Bone marrow (tissue), 2 donors: ENCODE measurements at places on chromosomes 4 and X.

DNA sequence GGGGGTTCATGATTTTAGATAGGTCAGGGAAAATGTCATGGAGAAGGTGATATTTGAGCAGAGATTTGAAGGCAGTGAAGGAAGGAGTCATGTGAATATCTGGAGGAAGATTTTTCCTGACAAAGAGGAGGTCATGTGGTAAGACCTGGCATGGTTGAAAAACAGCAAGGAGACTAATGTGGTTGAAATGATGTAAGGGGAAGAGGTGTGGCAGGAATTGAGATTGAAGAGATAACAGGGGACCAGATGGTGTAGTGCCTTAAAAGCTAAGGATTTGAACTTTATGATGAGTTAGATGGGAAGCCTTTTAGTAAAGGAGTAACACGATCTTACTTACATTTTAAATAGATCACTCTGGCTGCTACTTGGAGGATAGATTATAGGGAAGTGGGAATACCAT is 210.9 kb downstream of the RTL9 start:
- DNase-seq, result no peak

DNA sequence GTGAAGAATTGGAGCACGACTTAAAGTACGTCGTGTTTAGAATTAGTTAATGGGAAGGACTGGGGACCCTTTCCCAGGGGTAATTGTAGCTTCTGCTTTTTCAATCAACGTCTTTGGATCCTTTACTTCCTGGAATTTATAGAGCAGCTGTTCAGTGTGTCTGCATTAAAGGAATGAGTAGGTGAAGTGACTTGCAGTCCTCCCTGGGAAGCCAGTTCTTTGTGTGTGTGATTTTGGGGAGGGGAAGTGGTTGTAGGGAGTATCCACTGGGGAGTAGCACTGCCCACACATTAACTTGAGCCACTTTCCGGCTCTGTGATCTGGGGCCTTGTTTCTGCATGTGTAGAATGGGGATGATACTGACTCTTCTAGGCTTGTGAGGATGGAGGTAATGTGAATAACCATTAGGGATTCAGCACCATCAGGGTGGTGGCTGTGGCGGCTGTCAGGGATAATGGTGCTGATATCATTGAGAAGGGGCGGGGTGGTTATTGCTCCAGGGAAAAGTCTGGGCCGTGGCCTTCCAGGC is 54.7 kb downstream of the TMEM131L start:
- no peak for DNase-seq

- no peak for DNase-seq
Observed at GRCh38 chrX:133497356-133497755, 82.1 kb upstream of the GPC4 start.

- DNase-seq, result no peak
Observed at GRCh38 chr4:112130906-112131305, 14.3 kb upstream of the FAM241A start.

- DNase-seq, result no peak
Observed at GRCh38 chr4:40617872-40618271, 11.8 kb downstream of the RBM47 start.

DNA sequence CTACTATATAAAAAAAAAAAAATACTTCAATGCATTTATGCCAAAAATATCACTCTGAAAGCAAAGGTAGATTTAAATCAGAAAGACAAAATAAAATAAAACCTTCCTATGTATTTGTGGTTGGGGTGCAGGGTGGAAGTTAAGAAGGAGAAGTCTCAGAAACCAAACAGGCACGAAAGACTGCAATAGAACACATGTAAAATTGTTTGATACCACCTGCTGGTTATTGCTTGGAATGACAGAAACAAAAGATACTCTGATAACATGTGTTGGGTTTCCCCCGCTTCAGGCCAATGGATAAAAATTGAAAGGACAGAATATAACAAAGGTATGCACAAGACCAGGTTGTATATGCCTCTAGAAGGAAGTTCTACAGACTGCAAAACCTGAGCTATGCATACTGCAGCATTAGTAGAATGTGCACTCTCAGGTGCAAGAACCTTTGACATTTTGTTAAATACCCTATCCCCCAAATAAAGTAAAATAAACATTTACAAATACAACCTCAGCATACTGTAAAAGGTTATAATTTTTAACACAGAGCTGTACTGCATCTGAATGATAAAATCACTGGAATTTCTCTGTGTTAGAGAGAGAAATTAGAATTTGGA is 118.8 kb downstream of the GABRA2 start:
- no peak for DNase-seq

GRCh38 chrX:20729416-20729815 is 462.7 kb upstream of the RPS6KA3 start:
- DNase-seq, result no peak

DNA sequence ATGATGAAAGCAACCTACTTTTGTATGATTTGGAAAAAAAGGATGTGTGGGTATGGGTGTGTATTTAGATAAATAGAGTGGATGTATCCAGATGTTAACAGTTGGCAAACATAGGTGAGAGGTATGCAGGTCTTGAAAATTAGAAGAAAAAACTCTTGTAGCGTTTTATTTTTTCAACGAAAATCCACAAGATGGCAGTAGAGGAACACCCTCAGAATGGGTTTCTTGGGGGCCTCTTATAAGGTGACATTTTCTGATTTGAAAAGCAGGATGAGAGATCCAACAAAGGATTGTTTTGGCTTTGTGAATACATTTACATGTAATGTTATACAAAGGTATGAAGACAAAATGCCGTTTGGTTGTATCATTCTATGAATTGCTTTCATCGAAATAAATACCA is 68.3 kb downstream of the FMR1NB start:
- DNase-seq, result no peak

- peak; percentile 0 for DNase-seq
Observed at GRCh38 chrX:130539721-130540321, 138.0 kb downstream of the RBMX2 start.

GRCh38 chr4:183858011-183858615 is 47.0 kb upstream of the STOX2 start:
- no peak for DNase-seq

DNA sequence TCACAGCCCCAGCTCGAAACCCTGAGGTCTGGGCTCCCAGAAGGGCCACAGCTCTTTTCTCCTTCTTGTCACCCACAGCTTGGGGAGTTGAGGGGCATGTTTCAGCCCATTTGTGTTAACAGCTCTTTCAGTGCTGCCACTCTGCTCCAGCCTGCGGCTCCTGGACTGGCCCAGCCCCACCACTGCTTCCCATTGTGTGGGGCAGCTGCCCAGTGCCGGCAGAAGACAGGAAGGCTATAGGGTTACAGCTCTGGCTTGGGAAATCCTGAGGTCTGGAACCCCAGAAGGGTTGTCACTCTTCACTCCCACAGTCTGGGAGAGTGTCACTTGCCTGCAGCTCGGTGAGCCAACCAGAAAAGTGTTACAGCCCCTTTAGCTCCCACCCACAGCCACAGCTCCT is 7.0 kb upstream of the HNRNPD start:
- DNase-seq, result no peak

- no peak for DNase-seq
Observed at GRCh38 chrX:9926002-9926401, 41.2 kb upstream of the CLDN34 start.

- no peak for DNase-seq
Observed at GRCh38 chr4:74942918-74943253, 10.0 kb downstream of the PARM1 start.

DNA sequence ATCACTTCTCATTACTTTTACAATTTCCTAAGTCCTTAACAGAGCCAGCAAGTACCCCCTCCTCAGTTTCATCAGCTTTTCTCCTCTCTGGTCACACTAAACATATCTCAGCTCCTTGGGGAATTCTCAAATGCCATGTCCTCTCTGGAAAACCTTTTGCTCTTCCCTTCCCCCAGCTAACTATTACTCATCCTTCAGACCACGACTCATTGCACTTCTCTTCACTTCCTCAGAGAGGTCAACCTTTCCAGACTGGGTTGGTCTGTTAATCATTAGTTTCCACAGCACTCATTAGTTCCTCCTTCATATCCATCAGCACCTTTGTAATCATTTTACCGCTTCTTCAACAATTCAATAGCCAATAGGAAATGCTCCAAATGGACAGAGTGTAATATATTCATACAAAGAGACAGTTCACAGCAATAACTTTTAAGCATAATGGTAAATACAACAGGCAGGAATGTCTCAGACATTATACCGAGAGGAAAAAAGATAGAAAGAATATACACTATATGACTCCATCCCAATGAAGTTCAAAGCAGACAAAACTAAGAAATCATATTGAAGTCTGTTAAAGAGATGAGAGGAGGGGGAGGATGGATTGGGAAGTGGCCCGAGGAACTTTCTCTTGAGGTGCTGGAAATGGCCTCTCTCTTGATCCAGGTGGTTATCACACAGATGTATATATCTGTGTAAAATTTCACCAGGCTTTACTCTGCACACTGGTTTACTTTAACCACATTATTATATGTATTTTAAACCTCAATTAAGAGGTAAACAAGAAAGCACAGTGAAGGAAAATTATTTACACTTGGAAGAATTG is 39.6 kb downstream of the DDX60L start:
- DNase-seq, result no peak

- no peak for DNase-seq
Observed at GRCh38 chr4:183700407-183700806, 41.3 kb downstream of the TRAPPC11 start.

DNA sequence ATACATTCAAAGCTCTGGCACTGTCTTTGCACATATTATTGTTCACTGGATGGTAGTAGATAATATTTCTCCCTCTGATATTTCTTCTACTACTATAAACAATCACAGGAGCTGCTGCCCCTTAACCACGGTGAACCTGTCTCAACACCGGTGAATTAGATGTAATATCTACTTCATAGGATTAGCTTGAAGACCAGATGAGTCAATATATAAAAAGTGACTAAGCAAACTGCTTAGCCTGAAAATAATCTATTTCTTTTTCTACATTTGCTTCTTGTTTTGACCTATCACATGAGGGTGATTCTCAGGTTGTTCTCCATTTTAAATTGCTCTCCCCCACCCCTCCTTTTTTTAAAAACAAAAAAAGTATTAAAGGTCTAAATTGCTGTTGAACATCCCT is 645.5 kb downstream of the ANKRD50 start:
- DNase-seq, result no peak

DNA sequence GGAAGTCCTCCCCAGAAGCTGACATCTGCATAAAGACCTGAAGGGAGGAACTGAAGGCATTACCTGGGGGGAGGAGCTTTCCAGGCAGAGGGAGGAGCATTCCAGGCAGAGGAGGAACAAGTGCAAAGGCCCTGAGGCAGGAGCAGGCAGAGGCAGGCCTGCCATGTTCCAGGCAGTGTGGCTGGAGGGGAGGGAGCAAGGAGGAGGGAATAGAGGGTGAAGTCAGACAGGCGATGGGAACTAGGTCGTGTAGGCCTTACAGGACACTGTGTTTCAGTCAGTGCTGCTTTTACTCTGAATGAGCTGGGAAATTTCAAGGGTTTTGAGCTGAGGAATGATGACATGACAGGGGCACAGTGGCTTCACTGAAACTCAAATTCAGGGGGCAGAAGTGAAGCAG is 292.7 kb downstream of the BCOR start:
- DNase-seq, result no peak

- no peak for DNase-seq
Observed at GRCh38 chrX:148501386-148502066, 1.1 kb downstream of the AFF2 start.

DNA sequence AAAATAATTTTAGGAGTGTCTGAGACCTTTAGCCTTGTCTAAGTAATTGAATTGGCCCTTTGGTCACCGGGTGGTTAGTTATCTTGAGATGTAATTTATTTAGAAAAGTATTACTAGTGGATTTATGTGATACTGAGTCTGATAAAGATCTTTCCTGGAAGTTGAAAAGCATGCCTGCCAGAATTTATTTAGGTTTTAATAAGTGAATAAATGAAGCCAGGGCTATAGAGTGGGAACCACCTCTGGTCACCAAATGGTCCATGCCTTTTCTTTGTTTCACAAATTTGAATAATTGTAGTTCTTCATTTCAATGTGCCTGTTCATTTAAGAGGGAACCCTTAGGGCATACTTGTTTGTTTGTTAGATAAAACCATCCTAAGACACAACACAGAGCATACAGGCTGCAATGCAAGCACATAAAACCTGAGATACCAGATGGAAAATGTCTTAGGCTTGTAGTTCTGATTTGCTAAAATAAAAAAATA is 627.8 kb downstream of the ADGRL3 start:
- DNase-seq, result no peak

GRCh38 chr4:26859762-26860156 is 882 bp upstream of the STIM2 start:
- no peak for DNase-seq

DNA sequence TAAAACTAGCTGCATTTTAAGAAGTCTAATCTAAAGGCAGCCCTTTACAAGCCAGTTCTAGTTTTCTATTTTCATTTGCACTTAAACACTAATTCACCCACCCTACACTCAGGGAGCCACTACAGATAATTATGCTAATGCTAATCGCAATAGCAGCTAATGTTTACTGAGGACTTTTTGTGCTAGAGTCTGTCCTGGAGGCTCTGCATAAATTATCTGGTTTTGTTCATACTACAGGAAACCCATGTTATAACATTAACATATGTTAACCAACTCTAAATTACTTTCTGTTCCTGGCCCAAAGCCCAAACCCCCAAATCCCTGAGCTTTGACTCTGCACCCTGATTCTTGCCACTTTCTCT is 480 bp upstream of the RADX start:
- DNase-seq, result no peak

DNA sequence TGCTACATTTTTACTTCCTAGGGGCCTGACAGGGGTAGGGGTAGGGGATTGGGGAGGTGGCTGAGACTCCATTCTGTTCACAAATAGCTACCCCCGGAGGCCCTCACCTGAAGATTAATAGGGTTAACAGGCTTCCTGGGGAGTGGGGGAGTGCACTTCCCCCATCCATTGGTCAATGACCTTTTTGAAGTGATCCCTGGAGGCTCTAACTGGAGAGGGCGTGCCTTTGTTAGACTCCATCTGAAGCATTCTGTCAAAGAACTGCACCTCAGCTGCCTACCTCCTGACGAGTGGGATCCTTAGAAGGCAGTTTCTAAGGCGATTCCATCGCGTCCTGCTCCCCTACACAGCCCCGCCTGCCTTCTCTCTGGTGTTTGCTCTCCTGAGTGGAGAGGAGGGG is 10.0 kb upstream of the MTM1 start:
- no peak for DNase-seq

GRCh38 chr4:2125831-2126230 is 66.7 kb downstream of the NAT8L start:
- DNase-seq, result no peak

DNA sequence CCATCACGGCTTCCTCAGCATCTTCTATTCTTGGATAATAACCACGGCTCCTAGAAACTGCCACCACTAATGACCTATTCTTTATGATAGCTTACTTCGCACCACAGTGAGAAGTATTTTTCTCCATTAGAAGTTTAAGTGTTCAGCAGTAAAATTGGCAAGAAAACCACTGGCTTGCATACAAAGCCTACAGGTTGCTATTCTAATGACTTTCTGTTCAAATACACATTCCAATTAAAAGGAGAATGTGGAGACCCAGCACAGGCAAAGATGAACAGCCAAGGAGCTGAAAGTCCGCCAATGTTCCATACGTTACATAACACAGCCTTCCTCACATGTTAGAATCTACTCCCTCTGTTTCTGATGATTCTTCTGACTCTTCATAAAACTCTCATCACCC is 875.0 kb upstream of the PRKX start:
- no peak for DNase-seq
